ENCODE measurements at places on chromosomes 11 and 22. TPM values are rescaled to one million over a fixed set of nuclear protein-coding genes. Genes with fewer than 3 reads are reported as not detected.

Gene MLC1
- total RNA-seq: 0.46 TPM

Gene AMOTL1
- total RNA-seq: 45.5 TPM

Gene MMP8
- not detected for total RNA-seq

Gene PLAAT2
- total RNA-seq: 0.73 TPM

Gene NEU3
- 3.5 TPM for total RNA-seq

Gene RBFOX2
- 74.4 TPM for total RNA-seq

Gene MMP12
- not detected for total RNA-seq

Gene OR51E2
- 0.13 TPM for total RNA-seq

Gene DRICH1
- 0.16 TPM for total RNA-seq

Gene UBQLNL
- not detected for total RNA-seq

DNA sequence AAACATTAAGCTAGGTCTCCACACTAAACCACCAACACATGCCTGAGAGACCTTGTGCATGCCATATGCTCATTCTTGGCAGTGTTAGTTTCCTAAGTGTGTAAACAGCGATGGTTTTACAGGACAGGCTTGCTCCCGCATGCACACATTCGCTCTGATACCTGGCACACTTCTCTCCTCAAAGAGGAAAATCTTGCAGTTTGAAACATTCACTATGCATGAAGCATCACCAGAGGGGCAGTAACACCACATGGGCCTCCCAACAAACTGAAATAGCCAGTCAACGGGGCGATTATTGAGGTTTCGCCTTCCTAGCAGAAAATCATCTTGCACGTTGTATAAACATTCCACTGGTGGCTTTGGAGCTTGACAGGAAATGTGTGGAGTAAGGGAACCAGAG, 52.6 kb downstream of the ABTB2 start:
- no peak for DNase-seq

DNA sequence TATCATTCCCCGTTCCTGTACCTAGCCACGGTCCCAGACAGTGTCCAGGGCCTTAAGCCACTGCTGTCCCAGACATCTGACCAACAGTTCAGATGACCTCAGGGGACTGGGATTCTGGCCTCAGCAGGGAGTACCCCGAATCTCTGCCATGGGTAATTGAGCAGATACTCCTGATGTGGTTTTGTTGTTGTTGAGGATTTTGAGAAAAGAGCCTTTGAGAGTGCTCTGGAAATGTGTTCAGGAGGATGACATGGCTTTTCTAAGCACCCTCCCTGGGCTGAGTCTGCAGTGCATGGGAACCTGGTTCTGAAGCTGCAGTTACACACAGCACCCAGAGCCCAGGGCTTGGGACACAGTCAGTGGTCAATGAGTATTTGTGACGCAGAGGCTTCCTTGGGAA, 30.4 kb downstream of the ADAMTS15 start:
- DNase-seq: no peak

DNA sequence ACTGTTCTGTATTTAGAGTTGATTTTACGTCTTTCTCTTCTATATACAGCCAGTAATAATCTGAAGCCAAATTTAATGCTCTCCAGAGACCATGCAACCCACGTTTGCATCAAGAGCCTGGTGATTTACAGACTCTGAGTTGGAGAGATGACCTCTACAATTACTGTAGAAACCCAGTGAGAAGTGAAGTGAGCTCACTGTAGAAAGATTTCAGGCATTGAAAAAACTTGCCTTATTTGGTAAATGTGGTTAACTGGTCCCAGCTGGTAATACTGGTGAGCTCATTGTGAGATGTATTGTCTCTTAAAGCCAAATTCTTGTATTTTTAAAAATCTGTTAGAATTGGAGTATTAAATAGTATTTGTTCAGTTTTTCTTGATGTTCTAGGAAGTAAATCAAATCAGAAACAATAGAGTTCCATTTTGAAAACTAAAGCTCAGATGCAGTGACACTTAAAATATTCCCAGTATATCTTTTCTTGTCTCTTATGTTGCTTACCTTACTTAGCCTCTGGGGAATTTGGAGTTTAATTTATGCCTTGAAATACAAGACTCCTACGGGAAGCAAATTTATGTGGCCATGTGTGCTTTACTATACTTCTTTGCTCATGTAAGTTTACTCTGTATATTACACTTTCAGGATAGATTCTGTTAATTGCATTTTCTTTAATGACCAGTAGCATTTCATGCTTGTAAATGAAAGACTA, 189.9 kb downstream of the ARHGAP42 start:
- no peak for DNase-seq

- DNase-seq: peak; percentile 39
These were observed 7.6 kb downstream of the AP2A2 start for GRCh38 chr11:933142-933851.

- peak; percentile 42 for DNase-seq
These were observed 2.9 kb downstream of the SEPTIN5 start for GRCh38 chr22:19717181-19717580.

- DNase-seq: peak; percentile 14
These were observed 44.0 kb downstream of the KCNJ4 start for GRCh38 chr22:38411016-38411415.

GRCh38 chr22:46534901-46535630, 2.4 kb downstream of the CELSR1 start:
- no peak for DNase-seq

- DNase-seq: no peak
These were observed 105.4 kb downstream of the EFCAB6 start for GRCh38 chr22:43706571-43707328.

DNA sequence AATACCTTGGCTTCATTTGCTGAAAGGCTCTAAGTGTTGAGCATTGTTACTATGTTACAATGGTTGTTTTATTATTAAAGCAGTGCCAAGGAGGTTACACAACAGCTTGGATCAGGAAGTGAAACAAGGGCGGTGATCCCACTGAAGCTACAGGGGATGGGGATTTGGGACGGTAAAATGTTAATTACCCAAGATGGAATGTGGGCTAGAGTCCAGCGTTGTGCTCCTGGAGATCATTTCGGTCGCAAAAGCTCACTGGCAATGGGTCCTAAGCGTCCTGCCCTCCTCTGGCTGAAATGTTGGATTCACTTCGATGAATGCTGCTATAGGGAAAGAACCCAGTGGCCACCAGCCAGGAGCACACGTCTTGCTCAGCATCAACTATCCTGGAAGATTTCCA, 48.3 kb downstream of the FAM83F start:
- no peak for DNase-seq

GRCh38 chr11:13687271-13687670, 18.8 kb downstream of the FAR1 start:
- DNase-seq: no peak

GRCh38 chr11:128830290-128831173, 36.6 kb downstream of the KCNJ1 start:
- DNase-seq: no peak

GRCh38 chr11:8760896-8761295, 78.3 kb downstream of the RPL27A start:
- DNase-seq: no peak

- no peak for DNase-seq
These were observed 18.5 kb downstream of the MGAT3 start for GRCh38 chr22:39475337-39475736.

DNA sequence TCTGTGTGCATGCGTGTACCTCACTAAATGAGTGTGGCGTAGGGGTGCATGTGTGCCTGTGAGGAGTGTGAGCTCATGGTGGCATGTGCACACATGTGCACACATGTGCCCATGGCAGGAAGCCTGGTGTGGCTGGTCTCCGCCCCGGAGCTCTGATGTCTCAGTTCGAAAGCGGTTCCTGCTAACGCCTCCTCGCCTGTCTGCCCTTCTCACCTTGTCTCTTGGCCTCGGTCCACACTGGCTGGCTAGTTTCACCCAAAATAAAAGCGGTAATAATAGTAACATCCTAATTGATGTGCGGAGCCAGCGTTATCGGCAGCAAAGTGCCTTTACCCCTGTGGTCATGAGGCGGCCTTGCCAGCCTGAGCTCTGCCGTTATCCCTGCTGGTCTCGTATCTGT, 1190.4 kb downstream of the BRD1 start:
- DNase-seq: no peak

DNA sequence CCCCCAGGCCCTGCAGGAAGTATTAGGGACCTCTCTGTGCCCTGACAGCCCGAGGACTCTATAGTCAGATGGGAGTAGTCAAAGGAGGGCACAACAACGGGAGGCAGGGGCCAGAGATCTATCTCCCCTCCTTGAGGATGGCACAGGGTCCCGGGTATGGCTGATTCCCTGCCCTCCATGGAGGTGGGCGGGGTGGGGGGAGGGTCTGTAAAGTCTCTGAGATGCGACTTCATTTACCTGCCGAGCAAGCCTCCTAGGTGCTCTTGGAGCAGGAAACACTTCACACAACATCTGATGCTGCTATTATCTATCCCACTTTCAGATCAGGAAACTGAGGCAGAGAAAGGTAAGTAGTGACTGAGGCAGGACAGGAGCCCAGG, 769 bp upstream of the CDC42EP1 start:
- DNase-seq: no peak

- no peak for DNase-seq
These were observed 7.4 kb upstream of the GNAZ start for GRCh38 chr22:23062616-23063538.

GRCh38 chr11:117735350-117735977, 61.6 kb downstream of the DSCAML1 start:
- no peak for DNase-seq

GRCh38 chr22:38298312-38299005, 18.8 kb downstream of the CSNK1E start:
- no peak for DNase-seq

DNA sequence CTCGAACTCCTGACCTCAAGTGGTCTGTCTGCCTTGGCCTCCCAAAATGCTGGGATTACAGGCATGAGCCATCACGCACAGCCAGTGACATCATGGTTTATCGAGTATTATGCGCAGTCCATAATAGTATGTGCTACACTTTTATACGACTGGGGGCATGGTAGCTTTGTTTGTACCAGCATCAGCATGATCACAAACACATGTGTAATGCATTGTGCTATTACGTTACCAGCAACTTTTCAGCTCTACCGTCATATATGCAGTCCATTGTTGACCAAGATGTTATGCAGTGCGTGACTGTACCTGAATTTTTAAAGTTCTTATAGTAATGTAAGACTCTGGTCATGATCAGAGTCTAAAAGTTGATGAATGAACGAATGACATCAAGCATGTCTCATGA, 67.9 kb downstream of the ZC3H12C start:
- DNase-seq: no peak

GRCh38 chr11:46984548-46984947, 48.0 kb downstream of the CSTPP1 start:
- no peak for DNase-seq

GRCh38 chr22:49257551-49257961, 570.1 kb downstream of the BRD1 start:
- no peak for DNase-seq

- DNase-seq: no peak
These were observed 22.1 kb downstream of the IFITM10 start for GRCh38 chr11:1728301-1728700.

- no peak for DNase-seq
These were observed 97.5 kb upstream of the ALX4 start for GRCh38 chr11:44407211-44407996.

DNA sequence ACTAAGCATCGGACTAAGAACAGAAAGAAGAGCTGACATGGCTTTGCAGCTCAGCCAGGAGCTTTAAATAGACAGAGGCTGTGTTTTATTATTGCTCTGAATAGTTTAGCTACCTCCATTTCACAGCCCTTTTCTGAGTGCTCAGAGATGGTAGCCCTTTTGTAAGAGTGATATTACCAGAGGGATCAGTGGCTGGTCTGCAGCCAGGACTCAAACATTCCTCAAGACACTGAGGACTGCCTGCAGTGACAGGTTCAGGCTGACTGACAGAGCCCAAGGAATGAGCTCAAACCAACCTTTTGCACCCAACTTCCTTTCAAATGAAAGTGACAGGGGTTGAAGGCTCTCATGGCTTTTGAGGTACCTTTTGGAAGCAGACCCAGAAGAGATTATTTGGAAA, 189.0 kb downstream of the DDX10 start:
- no peak for DNase-seq

- no peak for DNase-seq
These were observed 61.5 kb downstream of the TMPRSS5 start for GRCh38 chr11:113644605-113645004.

GRCh38 chr11:31847761-31848160, 36.6 kb upstream of the PAX6 start:
- no peak for DNase-seq

- no peak for DNase-seq
These were observed 15.6 kb upstream of the INCENP start for GRCh38 chr11:62108017-62108750.

- DNase-seq: no peak
These were observed 232.0 kb upstream of the LUZP2 start for GRCh38 chr11:24264868-24265267.

GRCh38 chr11:39190751-39191150, 2268.7 kb downstream of the LRRC4C start:
- DNase-seq: no peak
